Activated T-helper 17 cell treated with anti-CD3 and anti-CD28 coated beads, Interleukin-2, amount 50 U/mL, for 72 hours (primary cell): ENCODE measurements at places on chromosomes 2 and 18. TPM values are rescaled to one million over a fixed set of nuclear protein-coding genes. Genes with fewer than 3 reads are reported as not detected.
A peak's percentile ranks its signal among the peaks of the same experiment; 100 is the strongest.

GRCh38 chr2:232889876-232890401, 19.9 kb downstream of the SNORC start:
- no peak for ATAC-seq

- ATAC-seq, result no peak
Observed at GRCh38 chr2:41400088-41400665, 647.6 kb upstream of the PKDCC start.

- ATAC-seq, result no peak
Observed at GRCh38 chr2:8421658-8422449, 260.0 kb upstream of the ID2 start.

GRCh38 chr18:62844850-62845643, 129.7 kb downstream of the PHLPP1 start:
- ATAC-seq, result peak; percentile 93

GRCh38 chr2:217741381-217741955, 261.3 kb downstream of the TNS1 start:
- ATAC-seq, result no peak

GRCh38 chr18:48896875-48897511, 53.8 kb downstream of the SMAD7 start:
- ATAC-seq, result peak; percentile 93

DNA sequence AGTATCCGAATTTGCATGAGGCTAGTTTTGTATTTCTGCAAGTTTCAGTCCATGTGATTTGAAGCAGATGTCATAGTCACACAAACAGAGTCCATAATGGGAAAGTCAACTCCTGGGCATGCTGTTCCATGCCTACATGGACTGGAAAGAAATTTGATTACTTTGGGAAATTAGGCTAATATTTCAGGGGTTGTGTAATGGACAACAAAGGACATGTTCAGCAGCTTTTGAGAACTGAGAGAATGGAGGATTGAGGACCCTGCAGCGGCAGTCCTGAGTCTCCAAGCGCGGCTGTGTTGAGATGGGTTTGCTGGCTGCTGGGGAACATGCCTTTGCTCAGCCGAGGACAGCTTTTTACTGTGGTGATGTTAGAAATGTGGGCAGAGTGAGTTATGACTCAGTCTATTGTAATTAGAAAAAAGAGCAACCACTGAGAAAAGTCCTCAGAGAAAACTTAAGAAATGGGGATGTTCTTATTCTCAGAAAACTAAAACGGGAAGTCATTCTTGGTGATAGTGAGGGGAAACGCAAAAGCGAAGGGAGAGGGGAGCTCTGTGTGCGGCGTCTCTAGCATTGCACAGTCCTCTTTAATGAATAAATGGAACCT, 149.2 kb downstream of the FAM210A start:
- ATAC-seq, result peak; percentile 90

DNA sequence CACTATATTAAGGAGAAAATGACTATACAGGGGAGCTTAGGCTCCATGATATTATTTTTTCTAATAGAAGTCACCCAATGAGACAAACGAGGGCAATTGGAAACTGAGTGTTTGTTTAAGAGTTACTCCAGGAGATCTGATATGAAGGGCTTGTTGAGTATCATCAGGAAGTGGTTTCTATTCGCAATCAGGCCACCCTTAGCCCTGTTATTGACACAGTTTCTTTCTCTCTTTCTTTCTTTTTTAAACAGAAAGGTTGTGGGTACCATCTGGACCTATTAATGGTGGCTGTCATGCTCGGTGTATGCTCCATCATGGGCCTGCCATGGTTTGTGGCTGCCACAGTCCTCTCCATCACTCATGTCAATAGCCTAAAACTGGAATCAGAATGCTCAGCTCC, 117.3 kb downstream of the DPP4 start:
- peak; percentile 42 for ATAC-seq

- ATAC-seq, result peak; percentile 42
Observed at GRCh38 chr2:200471324-200471848, 38.5 kb downstream of the KCTD18 start.

GRCh38 chr2:215745331-215745730, 268.0 kb downstream of the MREG start:
- ATAC-seq, result peak; percentile 63

GRCh38 chr18:24818441-24818840, 358.0 kb downstream of the HRH4 start:
- no peak for ATAC-seq

DNA sequence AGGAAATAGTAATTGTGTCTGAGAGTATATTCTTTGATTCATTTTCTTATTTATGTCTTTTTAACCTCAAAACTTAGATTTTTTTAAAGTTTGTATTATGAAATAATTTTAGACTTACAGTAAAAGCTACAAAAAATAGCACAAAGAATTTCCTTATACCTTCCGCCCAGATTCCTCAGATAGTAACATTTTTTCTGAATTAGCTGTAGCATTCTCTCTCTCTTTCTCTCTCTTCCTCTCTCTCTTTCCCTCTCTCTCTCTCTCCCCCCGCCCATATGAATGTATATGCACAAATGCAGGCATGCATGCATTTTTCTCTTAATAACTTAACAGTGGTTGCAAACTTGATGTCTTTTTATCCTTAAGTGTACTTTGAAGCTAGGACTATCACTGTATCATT, 361.1 kb upstream of the NRP2 start:
- ATAC-seq, result no peak

- ATAC-seq, result no peak
Observed at GRCh38 chr2:206890926-206891325, 48.4 kb upstream of the CPO start.

The SERPINE2 gene
- 3.3 TPM for total RNA-seq

The ABCB11 gene
- not detected for total RNA-seq

The CD8A gene
- 2.7 TPM for total RNA-seq

The CD207 gene
- total RNA-seq, result not detected

The FABP1 gene
- not detected for total RNA-seq
